ENCODE measurements at places on chromosomes 7 and 10.

DNA sequence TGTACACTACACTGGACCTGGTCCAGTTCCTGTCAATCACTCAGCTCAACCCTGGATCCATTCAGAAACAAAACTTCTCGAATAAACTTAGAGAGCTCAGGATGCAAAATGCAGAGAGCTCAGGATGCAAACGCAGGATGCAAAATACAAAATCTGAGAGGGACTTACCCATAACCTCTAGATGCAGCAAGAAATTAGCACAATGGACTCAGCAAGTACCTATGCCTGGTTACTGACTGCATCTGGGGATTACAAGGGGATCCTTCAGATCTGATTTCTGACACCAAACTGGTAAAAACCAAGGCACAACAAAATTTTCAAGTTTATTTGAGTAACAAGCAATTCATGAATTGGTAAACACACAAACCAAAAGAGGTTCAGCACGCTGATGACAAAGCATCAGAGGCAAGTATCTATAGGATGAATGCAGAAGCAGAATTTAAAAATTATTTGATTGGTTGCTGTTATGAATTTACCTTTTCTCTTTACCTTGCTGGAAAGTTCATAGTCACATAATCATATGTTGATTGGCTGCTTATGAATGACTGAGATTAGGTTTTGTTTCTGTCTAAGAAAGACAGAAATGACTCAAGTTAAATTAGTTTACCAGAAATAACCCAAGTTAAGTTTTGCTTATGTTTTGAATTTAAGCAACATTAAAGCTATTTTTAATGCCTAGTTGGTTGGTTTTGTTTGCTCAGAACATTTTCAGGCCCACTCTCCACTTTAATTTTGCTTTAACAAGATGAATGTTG, 11.4 kb downstream of the GIMAP6 start:
- DNase-seq = no peak

DNA sequence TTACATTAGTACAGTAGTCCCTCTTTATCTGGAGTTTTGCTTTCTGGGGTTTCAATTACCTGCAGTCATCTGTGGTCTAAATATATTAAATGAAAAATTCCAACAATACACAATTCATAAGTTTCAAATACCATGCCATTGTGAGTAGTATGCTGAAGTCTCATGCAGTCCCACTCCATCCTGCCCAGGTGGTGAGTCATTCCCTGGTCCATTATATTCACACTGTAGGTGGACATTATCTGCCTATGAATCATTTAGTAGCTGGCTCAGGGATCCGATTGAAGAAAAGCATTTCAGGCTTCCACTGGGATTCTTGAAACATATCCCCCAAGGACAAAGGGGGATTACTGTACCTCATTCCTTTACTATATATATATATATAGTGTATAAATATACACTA, 298.2 kb upstream of the GALNT17 start:
- DNase-seq = no peak

DNA sequence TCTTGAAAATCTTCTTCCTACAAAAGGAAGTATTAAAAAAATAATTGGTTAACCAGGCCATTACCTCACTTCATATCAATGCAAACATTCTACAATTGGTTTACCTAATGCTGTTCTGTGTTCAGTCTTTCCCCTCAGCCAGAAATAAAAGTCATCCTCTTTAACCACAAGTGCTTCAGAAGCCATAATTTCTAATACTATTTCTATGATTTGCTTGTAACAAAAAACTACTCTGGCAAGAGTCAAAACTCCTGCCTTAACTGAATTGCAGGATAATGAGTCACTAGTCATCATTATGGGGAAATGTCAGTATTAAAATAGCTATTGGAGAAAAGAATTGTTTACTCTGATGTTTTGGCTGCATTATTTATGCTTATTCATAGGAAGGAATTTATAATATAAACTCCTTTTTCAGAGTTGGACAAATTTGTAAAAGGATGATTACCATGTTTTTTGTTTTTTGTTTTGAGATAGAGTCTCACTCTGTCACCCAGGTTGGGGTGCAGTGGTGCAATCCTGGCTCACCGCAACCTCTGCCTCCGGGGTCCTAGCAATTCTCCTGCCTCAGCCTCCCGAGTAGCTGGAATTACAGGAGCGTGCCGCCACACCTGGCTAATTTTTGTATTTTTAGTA, 55.5 kb upstream of the ODAD2 start:
- no peak for DNase-seq

GRCh38 chr10:100847440-100847839, 65.3 kb upstream of the SLF2 start:
- no peak for DNase-seq

- DNase-seq = no peak
Observed at GRCh38 chr7:20299145-20299544, 31.6 kb upstream of the ITGB8 start.

DNA sequence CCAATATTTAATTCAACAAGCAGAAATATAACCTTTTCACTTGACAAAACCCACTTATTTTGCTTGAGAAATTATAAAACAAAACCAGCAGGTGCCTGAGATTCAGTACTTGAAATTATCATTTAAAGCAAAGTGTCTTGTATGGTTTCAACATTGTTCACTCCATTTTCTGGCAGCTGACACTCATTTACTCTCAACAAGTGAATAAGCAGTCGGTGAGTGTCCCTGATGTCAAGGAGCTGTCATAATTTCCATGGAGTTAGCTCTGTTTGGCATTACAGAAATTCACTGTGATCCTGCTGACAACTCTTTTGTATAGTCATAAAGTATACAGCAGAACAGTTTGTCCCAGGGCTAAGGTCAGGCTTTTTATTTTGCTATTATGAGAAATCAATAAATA, 490.0 kb downstream of the CNTNAP2 start:
- no peak for DNase-seq

- DNase-seq = no peak
Observed at GRCh38 chr7:100675581-100676350, 2.2 kb downstream of the GNB2 start.

- no peak for DNase-seq
Observed at GRCh38 chr10:61786728-61787127, 114.8 kb upstream of the ARID5B start.

GRCh38 chr10:129523031-129523722, 56.1 kb downstream of the MGMT start:
- DNase-seq = no peak

GRCh38 chr7:94602181-94602580, 53.8 kb downstream of the SGCE start:
- DNase-seq = no peak

GRCh38 chr7:12294701-12295100, 83.6 kb downstream of the TMEM106B start:
- DNase-seq = no peak

DNA sequence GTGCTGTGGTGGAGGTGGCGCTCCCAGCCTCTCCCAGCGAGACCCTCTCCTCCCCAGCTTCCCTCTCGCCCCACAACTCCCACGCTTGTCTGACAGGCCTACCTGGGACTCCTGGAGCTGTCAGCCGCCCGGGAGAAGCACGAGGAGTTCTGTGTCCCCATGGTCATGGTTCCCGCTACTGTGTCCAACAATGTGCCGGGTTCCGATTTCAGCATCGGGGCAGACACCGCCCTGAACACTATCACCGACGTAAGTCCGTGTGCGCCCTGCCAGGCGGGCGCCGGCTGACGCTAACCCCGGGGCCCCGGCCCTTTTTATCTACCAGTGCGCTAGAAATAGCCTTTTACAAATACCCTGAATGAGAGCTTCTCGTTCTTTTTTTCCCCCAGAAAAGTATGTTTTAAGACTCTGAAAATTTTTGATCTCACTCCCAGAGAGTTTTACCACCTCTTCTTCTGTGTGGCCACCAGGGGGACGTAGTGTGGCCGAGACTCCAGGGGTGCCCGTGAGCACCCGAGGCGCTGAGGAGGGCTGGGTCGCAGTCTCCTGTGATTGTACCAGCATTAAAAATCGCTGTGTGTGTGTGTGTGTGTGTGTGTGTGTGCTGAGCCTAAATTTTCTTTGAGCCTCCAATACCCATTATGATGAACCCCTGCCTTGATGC, 52.6 kb downstream of the PFKP start:
- DNase-seq = no peak

- no peak for DNase-seq
Observed at GRCh38 chr7:151506901-151507382, 12.8 kb downstream of the RHEB start.

- DNase-seq = no peak
Observed at GRCh38 chr10:119620241-119621077, 23.7 kb upstream of the TIAL1 start.

DNA sequence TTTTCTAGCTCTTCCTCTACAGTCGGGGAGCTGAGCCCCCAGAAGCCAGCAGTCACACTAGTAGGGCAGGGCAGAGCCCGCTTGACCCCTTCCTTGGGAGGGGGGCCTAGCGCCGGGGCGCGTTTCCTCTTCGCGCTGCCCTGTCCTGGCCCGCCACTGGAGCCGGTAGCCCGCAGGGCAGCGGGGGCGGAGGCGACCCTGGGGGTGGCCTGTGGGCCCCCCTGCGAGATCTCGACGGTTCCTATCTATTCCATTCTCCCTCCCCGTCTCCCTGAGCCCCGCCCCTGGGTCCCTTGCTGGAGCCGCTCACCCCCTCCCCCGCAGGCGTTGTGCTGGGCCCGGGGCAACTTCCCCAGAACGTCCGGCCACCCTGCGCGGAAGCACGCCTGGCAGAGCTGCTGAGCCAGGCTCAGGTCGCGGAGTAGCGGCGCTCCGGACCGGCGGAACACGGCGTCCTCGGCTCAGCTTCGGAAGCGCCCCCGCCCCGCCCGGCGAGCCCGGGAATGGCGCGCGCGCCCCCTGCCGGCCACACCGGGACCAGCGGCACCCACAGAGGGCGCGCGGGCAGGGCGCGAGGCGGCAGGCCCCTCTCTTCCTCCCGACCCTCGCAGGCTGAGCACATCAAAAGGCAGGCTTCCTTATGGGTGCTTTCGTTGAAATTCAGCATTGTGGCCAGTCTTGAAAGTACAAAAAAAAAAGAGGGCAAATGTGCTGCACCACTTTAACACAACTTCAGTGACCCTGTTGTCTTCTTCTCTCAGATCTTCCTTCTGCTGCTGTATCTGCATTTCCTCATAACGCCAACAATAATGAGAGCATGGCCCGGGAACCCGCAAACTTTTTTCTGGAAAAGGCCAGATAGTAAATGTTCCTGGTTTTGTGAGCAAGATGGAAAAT, 327.6 kb downstream of the TNS3 start:
- peak; percentile 74 for DNase-seq

DNA sequence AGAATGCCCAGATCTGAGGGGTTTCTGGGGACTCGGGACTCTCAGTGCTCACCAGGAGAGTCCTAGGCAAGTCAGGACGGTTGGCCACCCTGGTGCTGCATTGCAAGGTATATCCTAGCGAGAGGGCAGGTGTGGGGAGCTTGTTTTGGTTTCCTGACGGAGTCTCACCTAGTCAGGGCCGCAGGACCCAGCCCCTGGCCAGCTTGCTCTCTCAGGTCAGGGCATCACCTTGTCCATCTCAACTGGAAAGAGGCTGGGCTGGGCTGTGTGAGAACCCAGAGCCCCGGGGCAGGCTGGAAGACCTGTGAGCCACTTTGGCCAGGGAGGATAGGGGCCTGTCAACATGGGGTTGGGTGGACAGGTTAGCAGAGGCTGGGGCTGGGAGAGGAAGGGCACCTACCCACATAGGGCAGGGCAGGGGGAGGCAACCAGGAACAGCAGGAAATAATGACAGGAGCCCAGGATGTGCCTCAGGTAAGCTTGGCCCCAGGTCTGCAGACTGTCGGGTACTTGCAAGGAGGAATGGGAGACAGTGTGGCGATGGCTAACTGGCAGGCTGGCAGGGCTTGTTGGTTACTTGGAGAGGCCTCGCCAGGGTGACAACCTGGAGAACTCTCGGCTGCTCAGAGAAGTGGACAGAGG, 31.5 kb downstream of the DNAJB12 start:
- DNase-seq = no peak

GRCh38 chr7:30479202-30480120, 877 bp upstream of the NOD1 start:
- no peak for DNase-seq

DNA sequence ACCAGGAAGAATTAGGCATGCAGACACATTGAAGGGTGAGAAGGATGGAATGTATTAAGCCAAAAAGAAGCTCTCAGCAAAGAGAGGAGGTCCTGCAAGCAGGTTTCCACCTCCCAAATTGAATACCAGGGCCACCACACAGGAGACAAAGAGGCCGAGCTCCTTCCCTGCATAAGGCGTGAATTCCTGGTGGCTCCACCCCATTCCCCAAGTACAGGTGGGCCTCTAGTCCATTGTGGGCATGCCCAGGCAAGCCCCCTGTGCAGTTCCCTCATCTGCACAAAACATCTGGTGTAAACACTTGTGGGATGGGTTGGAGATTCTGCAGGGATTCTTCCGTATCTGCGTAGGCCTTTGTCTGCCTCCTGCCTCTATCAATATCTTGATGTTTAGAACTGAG, 817.5 kb downstream of the NRG3 start:
- DNase-seq = no peak

DNA sequence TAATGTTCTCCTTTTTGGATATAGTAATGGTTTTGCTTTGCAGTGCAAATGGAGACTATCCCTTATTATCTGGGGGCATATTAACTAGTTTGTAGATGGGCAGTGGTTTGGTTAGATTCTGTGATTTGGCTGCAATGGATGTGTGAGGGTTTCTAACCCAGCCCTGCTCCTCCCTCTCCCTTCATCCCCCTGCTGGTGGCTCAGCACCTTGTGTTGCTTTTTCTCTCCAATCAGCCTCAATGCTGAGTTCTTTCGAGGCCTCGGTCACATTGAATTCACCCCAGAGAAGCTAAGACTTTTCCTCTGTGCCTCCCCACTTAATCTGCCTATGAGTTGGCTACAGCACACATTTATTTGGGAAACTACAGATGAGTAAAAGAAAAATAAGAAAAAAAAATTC, 120.0 kb downstream of the MALRD1 start:
- peak; percentile 36 for DNase-seq

DNA sequence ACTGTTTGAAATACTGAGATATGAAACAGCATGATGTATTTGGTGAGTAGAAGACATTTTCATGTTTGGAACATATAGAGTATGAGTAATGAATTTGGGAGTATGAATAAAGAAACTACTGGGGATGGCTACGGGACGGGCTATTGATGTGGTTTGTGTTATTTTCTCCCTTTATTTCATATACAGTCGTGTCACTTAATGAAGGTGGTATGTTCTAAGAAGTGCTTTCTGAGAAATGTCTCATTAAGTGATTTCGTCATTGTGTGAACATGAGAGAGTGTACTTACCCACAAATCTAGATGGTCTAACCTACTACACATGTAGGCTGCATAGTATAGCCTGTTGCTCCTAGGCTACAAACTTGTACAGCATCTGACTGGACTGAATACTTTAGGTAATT, 106.3 kb downstream of the CCNY start:
- no peak for DNase-seq

- DNase-seq = no peak
Observed at GRCh38 chr10:34397324-34397723, 417.8 kb downstream of the PARD3 start.

- DNase-seq = no peak
Observed at GRCh38 chr10:35274498-35275060, 61.7 kb upstream of the CCNY start.

GRCh38 chr7:120207037-120207436, 65.9 kb upstream of the KCND2 start:
- DNase-seq = no peak

- DNase-seq = no peak
Observed at GRCh38 chr10:71346731-71347130, 27.7 kb downstream of the SLC29A3 start.

GRCh38 chr7:100568896-100569844, 4.5 kb downstream of the SAP25 start:
- DNase-seq = no peak

- no peak for DNase-seq
Observed at GRCh38 chr10:132749371-132749795, 36.6 kb downstream of the NKX6-2 start.
